ENCODE measurements at places on chromosomes 16 and 17. TPM values are rescaled to one million over a fixed set of nuclear protein-coding genes. Genes with fewer than 3 reads are reported as not detected.
A peak's percentile ranks its signal among the peaks of the same experiment; 100 is the strongest.

The CACNA1G gene
- 6.7 TPM for total RNA-seq

The SPECC1 gene
- 93.4 TPM for total RNA-seq

The WNT9B gene
- 0.87 TPM for total RNA-seq

The SULT1A2 gene
- total RNA-seq = 0.55 TPM

The GAN gene
- total RNA-seq = 21.8 TPM

The CSH2 gene
- total RNA-seq = not detected

The CPD gene
- total RNA-seq = 43.0 TPM

The PER1 gene
- total RNA-seq = 46.9 TPM

The KCNG4 gene
- not detected for total RNA-seq

The CDRT4 gene
- total RNA-seq = 8.3 TPM

The TMEM220 gene
- total RNA-seq = 2.4 TPM

GRCh38 chr16:10856042-10856441 lies 21.0 kb upstream of the CIITA start:
- DNase-seq = no peak

DNA sequence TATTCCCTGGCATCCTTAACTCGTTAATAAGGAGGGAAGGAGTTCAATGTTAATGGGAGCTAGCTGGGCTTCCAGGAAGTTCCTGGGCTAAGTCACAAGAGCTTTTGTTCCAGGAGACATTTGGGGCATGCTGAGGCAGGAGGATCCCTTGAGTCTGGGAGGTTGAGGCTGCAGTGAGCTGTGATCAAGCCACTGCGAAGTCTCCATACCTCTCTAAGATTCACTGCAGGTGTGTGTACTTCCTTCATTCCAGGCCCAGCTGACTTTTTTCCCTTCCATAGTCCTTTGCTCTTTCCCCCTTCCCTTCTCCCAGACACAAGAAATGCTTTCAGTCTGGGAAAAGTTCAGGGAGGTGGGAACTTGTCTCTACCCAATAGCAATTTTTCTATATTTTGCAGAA lies 489.8 kb downstream of the NPIPA7 start:
- DNase-seq = no peak

- DNase-seq = no peak
Measured at GRCh38 chr16:77784441-77785372, 3.7 kb upstream of the VAT1L start.

GRCh38 chr16:2820836-2821486 lies 3.9 kb downstream of the PRSS21 start:
- no peak for DNase-seq

- DNase-seq = no peak
Measured at GRCh38 chr17:28500712-28501379, 5.3 kb upstream of the FOXN1 start.

DNA sequence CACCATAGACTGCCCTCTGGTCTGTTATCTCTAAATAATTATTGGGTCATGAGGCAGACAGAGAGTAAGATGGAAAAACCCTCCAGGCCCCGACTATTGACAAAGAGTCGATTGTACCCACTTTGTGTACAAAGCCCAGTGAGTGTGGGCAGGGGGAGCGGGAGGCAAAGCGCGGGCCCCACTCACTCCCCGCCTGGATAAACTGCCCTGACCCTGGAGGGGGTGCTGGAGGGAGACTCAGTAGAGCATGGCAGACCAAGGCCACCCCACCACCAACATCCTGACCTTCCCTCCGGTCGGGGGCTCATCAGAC lies 11.2 kb upstream of the CPSF4L start:
- no peak for DNase-seq

- no peak for DNase-seq
Measured at GRCh38 chr17:65823713-65824112, 262.3 kb upstream of the AXIN2 start.

GRCh38 chr17:14845591-14846281 lies 419.4 kb downstream of the PMP22 start:
- no peak for DNase-seq

DNA sequence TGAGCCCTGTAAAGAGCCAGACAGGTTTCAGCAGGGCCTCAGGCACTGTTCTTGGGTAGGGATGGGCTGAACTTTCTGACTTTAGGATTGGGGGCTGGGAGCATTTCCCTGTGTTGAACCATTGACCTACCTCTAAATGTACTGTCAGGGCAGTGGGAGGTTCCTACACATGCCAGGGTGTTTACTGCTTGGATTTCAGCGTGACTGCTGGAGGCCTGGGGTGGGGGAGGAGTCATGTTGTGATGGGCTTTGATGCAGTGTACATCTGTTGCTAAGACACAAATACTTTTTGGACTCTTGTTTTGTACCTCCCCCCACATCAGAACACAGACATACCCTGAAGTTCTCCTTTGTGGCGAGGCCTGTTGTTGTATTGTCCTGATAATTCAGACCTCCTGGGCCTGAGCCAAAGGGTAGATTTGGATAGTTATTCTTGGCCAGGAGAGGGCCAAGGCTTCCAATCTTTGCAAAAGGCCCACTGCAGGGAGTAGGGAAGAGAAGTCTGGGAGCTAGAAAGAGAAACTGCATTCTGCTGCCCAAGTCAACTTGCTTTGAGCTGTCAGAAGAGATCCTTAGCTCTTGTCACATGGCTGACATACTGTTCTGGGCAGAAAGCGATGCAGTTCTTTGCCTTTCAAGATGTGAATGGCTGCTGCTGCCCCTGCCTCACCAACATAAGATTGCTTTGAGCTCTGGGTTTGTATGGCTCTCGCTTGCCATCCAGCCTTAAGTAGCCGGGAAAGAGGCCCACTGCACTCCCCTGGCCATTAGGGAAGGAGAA lies 3.7 kb downstream of the NFE2L1 start:
- DNase-seq = no peak

GRCh38 chr17:79570653-79571052 lies 40.2 kb downstream of the RBFOX3 start:
- DNase-seq = no peak

GRCh38 chr17:44219616-44220212 lies at the start of gene UBTF:
TSS of gene UBTF (minus strand) at chr17:44219675. CDS start at chr17:44218229, 1,446 bp downstream.
- peak; percentile 72 for DNase-seq

- DNase-seq = peak; percentile 52
Measured at GRCh38 chr17:74085434-74085833, 118.0 kb upstream of the RPL38 start.

DNA sequence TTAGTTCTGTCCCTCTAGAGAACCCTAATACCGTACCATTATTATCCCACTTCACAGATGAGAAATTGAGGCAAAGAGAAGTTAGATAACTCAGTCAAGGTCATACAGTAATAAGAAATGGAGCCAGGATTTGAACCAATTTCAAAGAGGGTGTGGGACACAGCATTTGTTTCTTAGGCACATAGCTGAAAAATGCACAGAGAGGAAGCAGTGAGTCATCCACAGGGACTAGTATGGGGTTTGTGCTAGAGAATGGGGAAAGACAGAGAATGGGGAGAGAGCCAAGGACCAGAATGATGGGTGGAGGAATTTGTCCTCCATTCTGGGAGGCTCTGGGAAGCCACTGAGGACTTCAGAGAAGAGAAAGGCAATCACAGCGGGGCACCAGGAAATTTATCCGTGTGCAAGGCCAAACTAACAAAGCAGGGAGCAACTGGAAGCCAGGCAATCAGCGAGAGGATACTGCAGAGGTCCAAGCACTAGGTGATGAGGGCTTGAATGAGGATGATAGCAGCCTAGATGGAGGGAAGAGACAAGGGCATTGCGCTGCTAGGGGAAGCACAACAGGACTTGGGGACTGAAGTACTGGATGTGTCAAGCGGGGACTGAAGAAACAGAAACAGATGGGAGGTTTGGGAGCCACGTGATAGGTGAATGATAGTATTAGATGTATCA lies 78.1 kb upstream of the ZFHX3 start:
- DNase-seq = no peak

DNA sequence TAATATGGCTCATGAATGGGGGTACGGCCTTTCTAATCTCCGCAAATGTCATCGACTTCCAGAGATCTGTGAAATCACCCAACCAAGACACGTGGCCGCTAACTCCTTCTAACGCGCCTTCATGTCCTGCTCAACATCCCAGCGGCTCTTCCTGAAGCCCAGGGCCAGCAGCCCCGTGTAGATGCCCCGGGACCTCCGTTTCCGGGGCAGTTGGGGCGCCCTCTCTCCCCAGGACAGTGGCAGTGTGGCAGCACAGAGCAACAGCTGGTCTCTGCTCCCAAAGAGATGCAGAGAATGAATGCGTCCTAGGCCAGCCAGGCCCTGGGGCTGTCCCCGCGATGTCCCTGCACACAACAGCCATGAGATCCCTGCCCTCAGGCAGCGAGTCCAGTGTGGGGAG lies 153.5 kb downstream of the RBFOX3 start:
- DNase-seq = no peak

DNA sequence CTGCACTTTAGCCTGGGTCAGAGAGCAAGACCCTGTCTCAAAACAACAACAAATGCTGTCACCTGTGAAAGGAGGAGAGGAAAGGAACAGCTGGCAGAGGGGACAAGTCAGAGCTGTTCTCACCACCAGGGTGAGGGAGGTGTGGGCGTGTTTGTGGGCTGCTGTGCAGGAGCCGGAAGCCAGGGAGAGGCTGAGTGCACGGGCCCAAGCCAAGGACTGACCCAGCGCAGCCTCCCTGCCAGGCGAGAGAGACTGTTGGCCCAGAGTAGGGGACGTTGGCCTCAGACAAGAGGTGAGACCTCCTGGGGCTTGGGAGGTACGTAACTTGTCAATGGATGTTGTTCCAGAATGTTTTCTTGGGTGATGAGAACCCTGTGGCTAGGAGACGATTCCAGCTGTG lies 10.7 kb downstream of the SPNS2 start:
- DNase-seq = no peak

GRCh38 chr17:73371836-73372235 lies 60.0 kb upstream of the CDC42EP4 start:
- no peak for DNase-seq

DNA sequence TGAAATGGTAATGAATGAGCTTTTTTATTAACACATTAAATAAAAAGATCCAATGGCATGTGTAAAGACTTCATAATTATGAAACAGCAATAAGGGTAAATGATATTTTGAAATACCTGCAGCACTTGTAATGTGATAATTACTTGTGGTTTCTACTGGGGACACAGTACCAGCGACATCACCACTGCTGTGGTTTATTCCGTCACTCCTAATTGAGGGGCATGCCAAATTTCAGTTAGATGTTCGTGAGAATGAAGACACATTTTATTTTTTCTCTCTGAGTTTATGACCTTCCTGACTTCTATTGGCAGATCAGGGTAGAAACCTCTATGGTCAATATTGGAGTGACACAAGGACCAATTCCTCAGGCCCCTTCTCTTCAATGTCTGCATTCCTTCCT lies 131.9 kb upstream of the XYLT1 start:
- DNase-seq = no peak

DNA sequence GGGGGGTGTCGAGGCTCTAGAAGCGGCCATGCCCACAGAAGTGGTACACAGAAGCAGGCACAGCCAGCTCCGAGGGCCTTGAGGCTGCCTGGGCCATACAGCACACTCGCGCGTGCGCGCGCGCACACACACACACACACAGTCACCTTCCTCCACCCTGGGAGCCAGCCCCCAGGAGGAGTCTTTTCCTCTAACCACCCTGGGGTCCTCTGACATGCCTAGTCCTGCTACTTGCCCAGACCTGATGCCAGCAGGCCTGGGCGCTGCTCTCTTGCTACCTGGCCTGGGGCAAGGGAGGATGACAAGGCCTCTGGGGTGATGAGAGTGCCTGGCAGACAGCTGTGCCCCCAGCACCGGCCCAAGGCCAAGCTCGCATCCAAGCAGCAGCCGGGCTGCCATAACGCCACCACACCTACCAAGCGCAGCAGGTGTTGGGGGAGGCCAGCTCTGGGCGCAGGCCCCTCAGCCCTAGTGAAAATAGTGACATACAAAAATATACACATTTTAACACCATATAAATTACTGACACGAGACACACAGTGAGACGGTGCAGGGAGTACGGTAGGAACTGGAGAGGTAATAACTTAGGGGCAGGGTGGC lies 41.1 kb downstream of the TSC2 start:
- DNase-seq = no peak

GRCh38 chr16:3650631-3651265 lies 3.7 kb upstream of the DNASE1 start:
- DNase-seq = peak; percentile 8

DNA sequence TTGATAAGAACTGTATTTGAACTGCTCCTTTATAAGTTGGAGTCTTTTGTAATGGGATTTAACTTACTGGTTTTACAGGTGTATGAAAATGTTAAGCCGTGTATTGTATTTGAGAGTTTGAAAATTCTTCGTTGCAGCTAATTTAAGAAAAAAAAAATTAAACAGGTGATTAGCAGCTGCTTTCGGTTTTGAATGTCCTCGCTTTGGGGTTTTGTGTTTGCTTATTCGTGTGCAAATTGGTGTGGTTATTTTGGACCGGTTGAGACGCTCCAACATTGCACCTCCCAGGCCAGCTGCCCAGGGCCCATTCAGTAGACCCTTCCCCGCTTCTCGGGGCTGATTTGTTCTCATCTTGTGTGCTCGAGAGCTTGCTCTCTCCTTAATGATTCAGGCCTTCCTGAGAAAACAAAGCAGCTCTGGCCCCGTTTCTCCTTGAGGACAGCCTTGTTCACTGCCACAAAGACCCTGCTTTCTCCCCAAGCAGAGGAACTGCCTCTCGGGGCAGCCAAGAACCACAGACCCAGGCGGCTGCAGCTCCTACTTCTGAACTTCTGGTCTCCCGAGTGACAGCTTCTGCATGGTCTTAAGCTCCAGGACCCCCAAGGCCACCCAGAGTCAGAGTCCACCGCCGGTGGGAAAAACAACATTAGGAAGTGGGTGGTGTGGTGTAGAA lies 100.5 kb downstream of the MSI2 start:
- no peak for DNase-seq

DNA sequence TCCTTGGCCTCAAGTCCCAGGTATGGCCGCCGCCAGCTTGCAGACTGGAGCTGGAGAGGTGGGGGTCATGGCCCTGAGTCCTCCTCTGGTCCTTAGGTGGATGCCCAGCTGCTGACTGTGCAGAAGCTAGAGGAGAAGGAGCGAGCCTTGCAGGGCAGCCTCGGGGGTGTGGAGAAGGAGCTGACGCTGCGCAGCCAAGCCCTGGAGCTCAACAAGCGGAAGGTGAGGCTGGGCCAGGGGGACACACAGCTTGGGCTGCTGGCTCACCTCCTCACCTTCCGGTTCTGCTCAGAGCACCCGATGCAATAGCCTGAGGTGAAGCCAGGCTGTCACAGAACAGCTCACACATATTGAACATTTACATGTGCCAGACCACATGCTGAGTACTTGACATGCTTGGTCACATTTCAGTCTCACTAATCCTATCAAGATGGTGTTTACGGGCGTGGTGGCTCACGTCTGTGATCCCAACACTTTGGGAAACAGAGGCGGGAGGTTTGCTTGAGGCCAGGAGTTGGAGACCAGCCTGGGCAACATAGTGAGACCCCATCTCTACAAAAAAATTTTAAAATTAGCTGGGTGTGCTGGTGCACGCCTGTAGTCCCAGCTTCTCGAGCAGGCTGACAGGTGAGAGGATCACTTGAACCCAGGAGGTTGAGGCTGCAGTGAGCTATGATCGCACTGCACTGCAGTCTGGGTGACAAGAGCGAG lies 7.4 kb downstream of the RNF40 start:
- DNase-seq = no peak
